Common myeloid progenitor, CD34-positive (primary cell): ENCODE measurements at places on chromosomes 3 and 15.
A peak's percentile ranks its signal among the peaks of the same experiment; 100 is the strongest.

DNA sequence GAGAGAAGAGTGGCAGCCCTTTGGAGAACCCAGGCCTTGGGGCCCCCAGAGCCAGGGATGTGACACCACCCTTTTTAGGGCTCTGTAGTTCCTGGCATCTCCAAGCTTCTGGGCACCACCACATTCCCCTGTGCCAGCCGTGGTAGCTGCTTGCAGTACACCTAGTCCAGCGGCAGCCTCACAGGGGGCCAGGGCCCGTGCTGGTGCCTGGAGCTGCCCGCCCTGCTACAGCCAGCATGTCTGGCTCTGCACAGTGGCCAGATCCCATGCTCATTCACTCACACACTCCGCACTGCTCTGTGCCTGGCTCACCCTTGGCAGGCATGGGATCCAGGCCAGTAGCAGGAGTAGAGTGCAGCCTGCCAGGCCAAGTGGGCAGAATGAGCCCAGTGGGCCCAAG is 351.6 kb upstream of the TMCO5A start:
- no peak for DNase-seq

DNA sequence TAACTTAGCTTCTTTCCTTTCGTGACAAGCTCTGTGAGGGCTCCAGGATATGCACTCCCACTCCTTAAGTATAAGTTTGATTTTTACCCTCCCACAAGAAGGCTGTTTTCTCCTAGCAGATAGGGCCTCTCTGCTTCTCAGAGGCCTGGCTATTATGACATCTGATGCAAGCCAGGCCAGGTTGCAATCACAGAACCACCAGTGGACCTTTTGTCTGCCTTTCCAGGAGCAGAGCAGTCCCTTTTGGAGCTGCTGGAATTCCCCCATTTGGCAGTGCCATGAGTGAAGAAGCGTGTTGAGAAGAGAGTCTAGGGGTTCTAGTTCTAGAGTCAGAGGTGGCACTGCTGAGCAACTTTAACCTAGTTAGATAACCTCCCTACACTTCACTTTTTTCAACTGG is 1004.3 kb upstream of the SEMA6D start:
- DNase-seq = no peak

DNA sequence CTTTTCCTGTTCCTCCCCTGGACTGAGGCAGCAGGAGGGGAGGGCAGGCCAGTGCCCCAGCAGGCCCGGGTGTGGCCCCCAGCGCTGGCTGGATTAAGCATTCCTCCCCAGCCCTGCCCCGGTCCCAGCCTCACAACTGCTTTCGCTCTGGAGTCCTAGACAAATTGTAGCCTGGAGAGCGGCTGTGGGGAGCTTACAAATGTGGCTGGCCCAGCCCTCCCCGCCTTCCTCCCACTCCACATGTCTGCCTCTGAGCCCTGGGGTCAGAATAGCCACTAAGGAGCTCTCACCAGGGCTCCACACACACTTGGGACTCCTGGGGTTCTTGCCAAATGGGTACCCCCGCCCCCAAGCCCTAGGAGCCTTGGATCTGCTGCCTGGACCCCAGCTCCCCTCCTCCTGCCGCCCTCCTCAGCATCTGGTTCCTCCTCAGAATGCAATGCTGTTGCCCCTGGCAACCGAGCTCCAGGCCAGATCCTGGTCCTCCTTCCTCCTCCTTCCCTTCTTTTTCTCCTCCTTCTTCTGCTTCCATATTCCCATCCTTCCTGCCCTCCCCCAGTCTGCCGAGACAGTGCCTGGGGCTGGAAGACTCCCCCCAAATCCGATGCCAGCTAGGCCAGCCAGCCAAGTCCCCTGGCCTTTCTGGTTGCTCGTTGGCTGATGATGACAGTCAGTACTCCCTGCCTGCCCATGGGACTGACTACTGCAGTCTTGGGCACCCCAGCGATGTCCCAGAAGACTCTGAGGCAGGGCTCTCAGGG is 91.1 kb downstream of the LINGO1 start:
- no peak for DNase-seq

GRCh38 chr3:58470363-58471024 is 21.4 kb upstream of the KCTD6 start:
- no peak for DNase-seq

DNA sequence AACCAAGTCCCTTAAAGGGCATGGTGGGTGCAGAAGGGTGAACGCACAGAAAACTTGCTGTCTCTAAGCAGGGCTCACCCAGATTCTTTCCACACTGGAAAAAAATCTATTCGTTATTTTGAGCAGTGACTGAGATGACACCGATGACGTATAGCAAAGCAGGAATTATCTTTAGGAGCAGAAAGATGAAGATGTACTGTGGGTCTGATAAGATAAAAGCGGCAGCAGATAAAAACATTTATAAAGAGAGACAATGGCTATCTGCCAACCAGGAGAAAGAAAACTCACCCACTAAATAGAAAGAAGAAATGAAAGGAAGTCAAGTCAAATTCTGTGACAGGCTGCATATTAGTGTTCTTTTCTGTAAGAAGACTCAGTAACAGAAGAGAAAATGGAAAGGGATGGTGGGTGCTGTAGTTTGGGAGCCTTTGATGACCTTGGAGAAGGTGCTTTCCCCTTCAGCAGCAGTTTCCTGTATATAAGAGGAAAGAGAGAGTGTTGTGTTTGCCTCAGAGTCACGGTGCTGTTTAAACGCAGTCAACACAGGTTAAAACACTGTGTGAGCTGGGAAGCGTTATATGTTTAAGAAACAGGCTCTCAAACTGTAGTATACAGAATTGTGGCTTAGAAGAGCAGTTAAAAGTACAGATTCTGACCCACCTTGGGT is 111.6 kb downstream of the AQP9 start:
- no peak for DNase-seq

GRCh38 chr3:130907966-130908365 is 14.1 kb downstream of the ATP2C1 start:
- no peak for DNase-seq

DNA sequence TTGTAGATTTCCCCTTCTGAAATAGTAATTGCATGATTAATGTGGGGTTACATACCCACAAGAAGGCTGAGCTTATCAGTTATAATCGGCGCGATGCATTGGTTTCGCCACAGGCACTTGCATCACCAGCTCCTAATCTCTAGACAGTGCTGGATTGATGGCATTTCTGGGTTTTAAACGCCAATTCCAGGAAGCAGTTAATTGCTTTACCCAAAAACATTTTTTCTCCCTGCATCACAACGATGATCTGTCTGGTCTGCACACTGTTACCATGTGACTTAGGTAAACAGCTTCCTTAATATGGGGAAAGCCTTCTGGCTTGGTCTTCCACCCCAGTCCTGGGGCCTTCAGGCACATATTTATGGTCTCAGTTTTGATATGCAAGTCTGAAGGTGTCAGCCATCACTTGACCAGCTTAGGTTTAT is 70.0 kb upstream of the HEG1 start:
- DNase-seq = peak; percentile 58

- DNase-seq = no peak
These were observed 34.9 kb downstream of the CNOT10 start for GRCh38 chr3:32719931-32720330.

- DNase-seq = peak; percentile 99
These were observed 60.5 kb downstream of the SH3BP5 start for GRCh38 chr3:15271785-15272381.

DNA sequence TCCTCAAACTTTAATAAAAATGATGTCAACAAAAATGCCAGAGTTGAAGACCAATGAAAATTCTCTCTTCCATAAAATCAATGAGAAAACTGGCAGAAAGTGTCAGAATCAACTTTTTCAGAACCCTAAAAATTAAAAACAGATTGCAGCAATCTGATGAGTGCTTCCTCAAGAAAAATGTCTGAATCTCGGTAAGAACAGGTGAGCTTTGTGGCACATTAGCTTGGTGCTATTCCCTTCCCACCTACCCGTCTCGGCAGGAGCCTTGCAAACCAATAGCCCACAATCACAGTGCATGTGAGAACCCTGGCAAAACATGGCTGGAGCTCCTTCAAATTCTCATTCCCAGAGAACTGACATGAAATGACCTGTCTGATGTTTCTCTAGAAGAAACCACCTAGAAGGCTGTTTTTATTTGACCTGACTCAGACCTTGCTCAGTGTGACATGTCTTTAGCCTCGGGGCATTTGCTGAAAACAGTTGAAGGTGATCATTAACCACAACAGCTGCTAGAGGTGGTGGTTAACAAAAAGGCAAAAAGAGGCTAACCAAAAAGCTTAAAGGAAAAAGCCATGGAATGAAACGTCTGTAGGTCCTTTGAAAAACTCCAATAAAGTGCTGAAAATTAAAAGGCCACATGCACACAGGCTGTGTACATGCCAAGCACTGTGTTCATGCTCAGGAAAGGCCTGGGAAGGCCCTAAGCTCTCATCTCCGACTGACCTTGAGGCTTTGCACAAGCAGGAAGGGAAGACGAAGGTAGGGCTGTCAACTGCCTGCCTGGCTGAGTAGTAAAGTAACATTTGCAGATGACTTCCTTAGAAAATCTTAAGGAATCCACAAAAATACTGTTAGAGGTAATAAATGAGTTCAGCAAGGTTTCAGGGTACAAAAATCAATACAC is 253.0 kb upstream of the NSMCE3 start:
- DNase-seq = no peak
